ENCODE measurements at places on chromosomes 11 and 22. TPM values are rescaled to one million over a fixed set of nuclear protein-coding genes. Genes with fewer than 3 reads are reported as not detected.

DNA sequence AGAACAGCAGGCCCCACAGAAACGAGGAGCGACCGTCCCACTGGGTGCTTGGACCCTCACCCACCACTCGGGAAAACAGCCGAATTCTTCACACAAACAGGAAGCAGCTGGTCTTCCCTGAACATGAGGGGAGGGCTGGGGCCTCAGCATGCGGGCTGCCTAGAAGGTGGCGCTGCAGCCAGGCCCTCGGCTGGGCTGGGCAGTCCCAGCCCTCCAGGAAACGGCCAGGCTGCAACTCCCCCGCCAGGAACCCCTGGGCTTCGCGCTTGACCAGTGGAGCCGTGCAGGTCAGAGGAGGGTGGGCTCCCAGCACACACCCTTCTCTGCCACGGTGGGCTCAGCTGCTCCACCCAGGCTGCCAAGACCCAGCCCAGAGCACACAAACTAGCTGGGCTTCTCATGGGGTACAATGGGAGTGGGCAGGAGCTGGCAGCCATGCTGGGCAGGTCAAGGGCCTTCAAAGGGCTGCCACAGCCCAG lies 29.6 kb downstream of the IGF2 start:
- DNase-seq: no peak

GRCh38 chr11:78041843-78042440 lies 18.9 kb upstream of the KCTD14 start:
- DNase-seq: no peak

- DNase-seq: no peak
Observed at GRCh38 chr11:105152021-105152512, 12.5 kb upstream of the CARD18 start.

The OR51B4 gene
- not detected for total RNA-seq
